ENCODE measurements at places on chromosomes 12 and 14.

GRCh38 chr12:53510181-53510812 lies 3.0 kb upstream of the NPFF start:
- no peak for DNase-seq

DNA sequence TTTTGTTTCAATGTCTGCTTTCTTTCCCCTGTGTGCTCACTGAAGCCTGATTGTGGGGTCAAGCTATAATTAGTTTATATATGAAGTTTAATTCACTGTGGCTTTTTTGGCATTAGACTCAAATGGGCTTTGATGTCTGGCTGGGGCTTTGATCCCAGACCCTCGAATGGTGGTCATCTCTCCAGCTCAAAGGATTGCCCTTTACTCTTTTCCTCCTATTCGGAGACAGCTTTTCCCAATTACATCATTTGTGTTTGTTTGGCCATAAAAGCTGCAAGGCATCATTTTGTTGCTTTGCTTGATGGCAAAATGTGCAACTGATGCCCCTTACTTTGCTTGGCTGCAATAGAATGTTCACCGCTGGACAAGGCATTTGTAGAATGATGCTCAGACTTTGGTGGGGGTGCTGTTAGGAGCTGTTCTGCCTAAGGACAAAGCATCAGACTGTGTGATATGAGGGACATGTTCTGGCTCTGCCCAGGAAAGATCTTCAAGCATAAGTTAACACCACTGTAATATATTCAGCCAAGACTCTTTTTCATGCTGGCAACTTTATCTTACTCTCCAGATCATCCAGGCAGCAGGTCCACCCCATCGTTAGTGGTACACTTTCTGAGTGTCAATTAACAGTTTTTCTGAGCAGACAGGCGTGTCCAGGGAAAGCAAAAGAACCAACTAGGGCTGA lies 3.2 kb upstream of the DACT1 start:
- no peak for DNase-seq

- DNase-seq: no peak
Observed at GRCh38 chr12:84075991-84076390, 836.6 kb downstream of the SLC6A15 start.

- no peak for DNase-seq
Observed at GRCh38 chr12:104785886-104786285, 172.2 kb downstream of the SLC41A2 start.

DNA sequence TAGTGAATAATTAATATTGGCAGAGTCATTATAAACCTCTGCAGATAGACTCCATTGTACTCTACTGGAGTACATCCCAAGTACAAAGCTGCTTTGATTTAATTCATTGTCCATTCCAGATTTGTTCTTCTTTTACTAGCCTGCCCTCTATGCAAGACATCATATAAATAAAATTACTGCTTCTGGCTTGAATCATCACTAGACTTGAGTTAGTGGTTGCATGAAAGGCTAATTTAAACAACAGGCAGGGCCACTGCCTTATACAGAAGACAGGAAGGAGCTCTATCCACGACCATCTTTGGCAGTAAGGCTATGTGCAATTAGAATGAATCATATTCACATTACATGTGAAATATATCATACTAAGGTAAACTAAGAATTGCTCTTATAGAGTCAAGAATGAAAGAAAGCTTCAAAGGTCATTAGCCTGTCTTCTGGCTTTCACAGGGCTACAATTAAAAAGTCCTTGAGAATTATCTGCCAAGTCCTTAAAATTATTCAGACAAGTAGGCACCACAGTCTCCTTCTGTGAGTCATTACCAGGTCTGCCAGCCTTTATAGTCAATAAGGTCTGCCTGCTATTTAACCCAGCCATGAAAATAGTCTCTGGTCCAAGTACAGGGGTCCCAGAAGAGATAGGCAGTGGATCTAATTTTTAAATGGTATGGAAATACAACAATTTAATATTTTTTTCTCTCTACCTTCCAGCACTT lies 631.8 kb downstream of the TMTC2 start:
- no peak for DNase-seq

DNA sequence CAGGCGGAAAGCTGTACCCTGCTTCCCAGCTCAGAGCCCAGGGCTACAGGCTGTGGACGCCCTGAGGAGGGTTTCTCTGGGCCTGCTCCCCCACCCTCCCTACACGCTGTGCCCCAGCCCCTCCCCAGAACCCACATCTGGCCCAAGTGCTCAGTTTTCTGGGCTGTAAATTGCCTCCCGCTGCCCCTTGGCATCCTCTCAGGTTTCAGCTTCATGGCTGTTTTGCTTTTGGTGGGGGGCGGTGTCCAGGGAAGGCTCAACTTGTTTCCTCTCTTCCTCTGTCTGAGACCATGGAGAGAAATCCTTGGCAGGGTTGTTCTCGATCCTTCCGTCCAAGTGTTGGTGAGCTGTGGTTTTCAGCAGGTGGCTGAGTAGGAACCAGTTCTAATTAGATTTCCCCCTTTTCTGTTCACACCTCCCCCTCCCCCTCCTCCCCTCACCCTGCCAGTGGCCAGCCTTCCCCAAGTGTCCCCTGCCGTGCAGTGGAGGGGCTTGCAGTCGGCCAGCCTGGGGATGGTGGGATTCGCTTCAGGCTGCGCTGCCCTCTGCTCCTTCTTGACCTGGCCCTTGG lies 61.8 kb downstream of the TSPAN9 start:
- no peak for DNase-seq

DNA sequence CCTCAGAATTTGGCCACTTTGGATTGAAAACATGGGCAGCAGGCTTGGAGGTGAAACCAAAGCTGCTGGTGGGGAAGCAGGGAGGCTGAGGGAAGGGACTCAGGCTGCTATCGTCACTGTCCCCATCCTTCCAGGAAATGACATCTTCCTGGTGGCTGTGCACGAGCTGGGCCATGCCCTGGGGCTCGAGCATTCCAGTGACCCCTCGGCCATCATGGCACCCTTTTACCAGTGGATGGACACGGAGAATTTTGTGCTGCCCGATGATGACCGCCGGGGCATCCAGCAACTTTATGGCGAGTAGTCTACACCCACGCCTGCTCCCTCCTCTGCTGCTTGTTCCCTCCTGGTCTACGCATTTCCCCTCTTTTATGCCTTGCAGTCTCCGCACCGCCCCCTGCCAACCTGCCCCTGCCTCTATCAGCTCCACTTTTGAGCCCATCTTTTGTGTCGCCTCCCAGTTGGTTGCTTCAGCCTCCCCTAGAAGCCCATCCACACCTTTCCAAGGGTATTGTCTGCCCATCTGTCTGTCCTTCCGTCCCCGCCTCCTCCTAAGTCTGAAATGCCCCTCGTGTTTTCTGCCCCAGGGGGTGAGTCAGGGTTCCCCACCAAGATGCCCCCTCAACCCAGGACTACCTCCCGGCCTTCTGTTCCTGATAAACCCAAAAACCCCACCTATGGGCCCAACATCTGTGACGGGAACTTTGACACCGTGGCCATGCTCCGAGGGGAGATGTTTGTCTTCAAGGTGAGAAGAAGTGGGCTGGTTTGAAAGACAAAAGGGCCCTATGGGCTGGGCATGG lies 6.9 kb downstream of the MMP14 start:
- no peak for DNase-seq

GRCh38 chr12:116759783-116760621 lies 21.9 kb downstream of the RNFT2 start:
- DNase-seq: no peak

DNA sequence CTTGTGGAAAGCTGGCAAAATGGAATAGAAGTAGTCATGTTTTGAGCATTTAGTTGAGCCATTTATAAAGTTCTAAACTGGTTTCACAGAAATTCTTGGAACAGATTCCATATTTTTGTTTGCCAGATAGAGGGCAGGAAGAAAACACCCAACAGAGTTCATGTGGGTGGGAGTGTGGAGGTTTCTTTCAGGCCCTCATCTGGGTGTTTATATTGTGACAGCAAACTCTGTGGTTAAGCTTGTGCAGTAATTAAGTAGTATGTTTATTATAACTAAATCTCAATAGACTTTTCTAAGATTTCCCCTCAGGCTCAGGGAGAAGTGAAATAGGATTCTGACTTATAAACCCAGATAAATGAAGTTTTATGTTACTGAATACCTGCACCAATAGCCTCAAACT lies 57.4 kb downstream of the SPPL3 start:
- no peak for DNase-seq
